Fibroblast of skin of right quadriceps (primary cell): ENCODE measurements at places on chromosomes 7 and 10.

DNA sequence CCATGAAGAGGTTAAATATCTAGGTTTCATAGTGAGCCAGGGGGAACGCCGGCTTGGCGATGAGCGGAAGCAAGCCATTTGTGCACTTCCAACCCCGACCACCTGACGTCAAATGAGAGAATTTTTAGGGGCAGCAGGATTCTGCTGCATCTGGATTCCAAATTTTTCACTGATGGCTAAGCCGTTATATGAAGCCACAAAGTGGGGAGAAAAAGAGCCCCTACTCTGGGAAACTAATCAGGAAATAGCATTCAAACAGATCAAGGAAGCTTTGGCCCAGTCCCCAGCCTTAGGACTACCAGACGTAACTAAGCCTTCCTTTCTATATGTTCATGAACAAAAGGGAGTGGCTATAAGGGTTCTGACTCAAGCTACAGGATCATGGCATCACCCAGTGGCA, 12.9 kb upstream of the ADCK2 start:
- DNase-seq: peak; percentile 79

DNA sequence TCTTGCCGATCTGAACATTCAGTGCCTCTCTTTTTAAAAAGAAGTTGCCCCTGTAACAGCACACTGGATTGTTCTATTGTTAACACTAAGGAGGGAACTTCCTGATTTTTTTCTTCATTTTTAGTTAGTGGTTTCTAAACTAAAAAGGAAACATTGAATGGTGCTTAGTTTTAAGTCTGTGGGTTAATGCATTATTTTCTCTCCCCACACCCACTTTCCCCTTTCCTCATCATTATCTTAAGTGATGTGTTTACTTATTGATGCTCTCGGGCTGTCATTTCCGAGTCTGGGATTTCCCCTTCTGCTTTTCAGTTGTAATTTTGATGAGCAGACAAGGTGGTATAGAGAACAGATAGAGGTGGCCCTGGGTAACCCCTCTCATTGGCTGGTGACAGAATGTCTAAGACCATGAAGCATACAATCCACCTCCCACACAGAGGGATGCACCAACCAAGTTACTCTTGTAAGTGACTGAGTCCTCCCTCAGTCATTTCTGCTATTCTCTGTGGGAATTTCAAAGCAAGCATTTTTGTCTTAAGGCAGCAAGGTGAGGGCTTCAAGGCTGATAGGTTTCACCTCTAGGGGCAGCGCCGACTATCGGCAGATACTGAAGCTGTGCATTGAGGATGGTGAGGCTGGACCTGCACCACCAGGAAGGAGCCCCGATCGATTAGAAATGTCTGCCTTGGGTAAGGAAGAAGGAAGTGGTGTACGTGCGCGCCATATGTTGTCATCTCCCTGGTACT, 49.5 kb downstream of the CHN2 start:
- DNase-seq: no peak

DNA sequence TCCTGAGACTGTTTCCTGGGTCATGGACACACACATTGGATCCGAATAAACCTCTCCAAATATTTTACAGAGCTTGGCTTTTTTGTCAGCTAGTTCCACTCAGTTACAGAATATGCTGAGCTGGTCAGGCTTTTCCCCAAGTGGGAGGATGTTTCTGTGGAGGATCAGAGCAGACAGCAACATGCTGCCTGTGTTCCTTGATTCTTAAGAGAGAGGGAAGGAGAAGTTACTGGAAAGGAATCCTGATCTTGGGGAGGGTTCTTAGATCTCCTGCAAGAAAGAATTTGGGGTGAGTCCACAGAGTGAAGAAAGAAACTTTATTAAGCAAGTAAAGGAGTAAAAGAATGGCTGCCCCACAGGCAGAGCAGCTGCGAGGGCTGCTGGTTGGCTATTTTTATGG, 76.8 kb upstream of the RPA3 start:
- DNase-seq: no peak

DNA sequence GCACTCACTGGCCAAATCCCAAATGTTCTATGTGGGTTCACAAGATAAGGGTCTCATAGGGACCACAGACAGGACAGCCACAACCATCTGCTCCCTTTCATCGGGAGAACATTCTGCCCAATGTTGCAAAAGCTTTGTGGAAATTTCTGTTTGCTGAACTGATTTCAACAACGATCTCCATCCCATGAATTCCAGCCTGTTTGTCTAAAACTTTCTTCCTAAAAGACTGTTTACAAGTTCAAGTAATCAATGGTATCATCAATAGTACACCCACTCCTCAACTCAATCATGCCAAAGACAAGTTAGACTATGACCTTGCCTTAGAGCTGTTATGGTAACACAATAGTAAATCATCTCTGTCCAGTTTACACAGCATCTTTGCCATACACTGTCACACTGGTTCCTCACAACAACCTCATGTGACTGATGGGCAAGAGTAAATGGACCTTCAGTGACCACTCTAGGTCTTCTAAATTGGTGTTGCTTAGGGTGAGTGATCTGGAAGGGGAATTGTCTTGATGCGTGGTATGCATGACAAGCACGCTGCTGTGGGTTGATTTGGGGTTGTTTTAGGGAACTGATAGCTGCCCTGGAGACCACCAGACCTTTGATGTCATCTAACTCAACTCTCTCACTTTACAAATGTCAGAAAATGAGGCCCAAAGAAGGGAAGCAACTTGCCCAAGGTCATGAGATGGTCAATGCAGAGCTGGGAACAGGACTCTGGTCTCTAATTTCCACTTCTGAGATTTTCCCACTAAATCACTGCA, 95.1 kb downstream of the PPP1R3C start:
- no peak for DNase-seq
